ENCODE measurements at places on chromosomes 7 and 10. TPM values are rescaled to one million over a fixed set of nuclear protein-coding genes. Genes with fewer than 3 reads are reported as not detected.

Gene EPHA1
- total RNA-seq: 0.07 TPM

Gene VIM
- total RNA-seq: 1,715 TPM

Gene AFAP1L2
- 23.5 TPM for total RNA-seq

Gene PAPSS2
- 17.1 TPM for total RNA-seq

Gene SLC16A12
- total RNA-seq: 0.67 TPM

Gene MUC12
- total RNA-seq: 19.6 TPM

Gene ADAMTS14
- total RNA-seq: 0.16 TPM

Gene ITGA8
- not detected for total RNA-seq

Gene GRM3
- total RNA-seq: not detected

Gene TDRD1
- not detected for total RNA-seq

Gene CRPPA
- total RNA-seq: 0.75 TPM

Gene FUOM
- total RNA-seq: 16.1 TPM

Gene TM9SF3
- total RNA-seq: 93.9 TPM

Gene PTPN20
- total RNA-seq: 3.9 TPM

Gene ITIH5
- total RNA-seq: 0.20 TPM
